ENCODE measurements at places on chromosomes 2 and 18. TPM values are rescaled to one million over a fixed set of nuclear protein-coding genes. Genes with fewer than 3 reads are reported as not detected.

The SESTD1 gene
- total RNA-seq, result 17.9 TPM

The USP34 gene
- total RNA-seq, result 90.0 TPM

The SRD5A2 gene
- total RNA-seq, result 0.17 TPM

The RAMP1 gene
- 4.4 TPM for total RNA-seq

The UGT1A5 gene
- not detected for total RNA-seq

- DNase-seq, result no peak
Observed at GRCh38 chr18:75880925-75881504, 453.5 kb upstream of the SMIM21 start.

DNA sequence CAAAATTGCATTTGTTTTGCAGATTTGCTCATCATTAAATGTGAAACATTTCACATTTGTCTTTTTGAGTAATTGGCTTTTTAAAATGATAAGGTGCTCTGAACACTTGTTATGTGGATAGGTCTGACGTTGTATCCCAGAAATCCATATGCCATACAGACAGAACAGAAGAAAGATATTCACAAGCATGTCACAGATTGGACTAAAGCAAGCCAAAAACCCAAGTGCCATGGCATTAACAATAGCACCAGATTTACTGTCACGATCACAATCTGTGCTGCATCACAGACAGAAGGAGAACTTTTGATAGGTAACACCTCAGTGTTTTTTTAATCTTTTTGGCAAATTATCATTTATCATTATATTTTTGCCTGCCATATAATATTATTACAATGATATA, 272.6 kb downstream of the ARHGAP15 start:
- no peak for DNase-seq

DNA sequence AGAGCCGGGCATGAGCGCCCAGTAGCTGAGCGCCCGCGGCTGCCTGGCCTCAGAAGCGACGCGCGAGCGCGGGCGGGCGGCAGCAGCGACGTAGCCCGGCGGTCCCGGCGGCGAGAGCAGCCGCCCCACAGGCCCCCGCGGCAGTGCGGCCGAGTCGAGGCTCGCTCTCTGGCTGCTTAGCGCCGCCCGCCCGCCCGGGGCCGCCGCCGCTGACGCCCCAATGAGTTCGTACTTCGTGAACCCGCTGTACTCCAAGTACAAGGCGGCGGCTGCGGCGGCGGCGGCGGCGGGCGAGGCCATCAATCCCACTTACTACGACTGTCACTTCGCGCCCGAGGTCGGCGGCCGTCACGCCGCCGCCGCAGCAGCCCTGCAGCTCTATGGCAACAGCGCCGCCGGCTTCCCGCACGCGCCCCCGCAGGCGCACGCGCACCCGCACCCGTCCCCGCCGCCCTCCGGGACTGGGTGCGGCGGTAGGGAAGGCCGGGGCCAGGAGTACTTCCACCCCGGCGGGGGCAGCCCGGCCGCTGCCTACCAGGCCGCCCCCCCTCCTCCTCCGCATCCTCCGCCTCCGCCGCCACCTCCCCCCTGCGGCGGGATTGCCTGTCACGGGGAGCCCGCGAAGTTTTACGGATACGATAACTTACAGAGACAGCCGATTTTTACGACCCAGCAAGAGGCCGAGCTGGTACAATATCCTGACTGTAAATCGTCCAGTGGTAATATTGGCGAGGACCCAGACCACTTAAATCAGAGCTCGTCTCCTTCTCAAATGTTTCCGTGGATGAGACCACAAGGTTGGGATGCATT, 847 bp downstream of the HOXD8 start:
- DNase-seq, result no peak

- peak; percentile 29 for DNase-seq
Observed at GRCh38 chr18:59823596-59824195, 76.1 kb upstream of the PMAIP1 start.

GRCh38 chr2:162609798-162610197, 228.8 kb downstream of the KCNH7 start:
- no peak for DNase-seq

- DNase-seq, result no peak
Observed at GRCh38 chr2:59182249-59182648, 941.1 kb upstream of the FANCL start.

DNA sequence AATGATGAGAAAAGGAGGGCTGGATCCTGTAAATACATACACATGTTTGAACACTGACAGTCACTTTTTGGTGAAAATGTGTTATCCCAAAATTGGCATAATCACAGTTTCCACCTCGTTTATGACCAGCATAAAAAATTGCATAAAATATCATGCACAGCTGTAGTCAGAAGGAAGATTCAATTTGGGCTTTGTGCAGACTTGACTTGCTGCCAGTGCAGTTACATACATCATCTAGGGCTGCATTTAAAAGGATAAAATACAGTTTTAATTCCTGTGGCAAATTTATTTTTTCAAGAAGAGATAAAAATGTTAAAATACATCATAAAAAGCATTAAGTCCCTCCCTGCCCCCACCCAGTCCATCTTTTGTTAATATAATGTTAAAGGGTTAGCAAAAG, 103.8 kb downstream of the VWC2L start:
- DNase-seq, result no peak

GRCh38 chr2:21754164-21754788, 630.5 kb downstream of the TDRD15 start:
- DNase-seq, result no peak

GRCh38 chr18:4264347-4264791, 190.7 kb downstream of the DLGAP1 start:
- DNase-seq, result no peak

- no peak for DNase-seq
Observed at GRCh38 chr2:9410108-9410507, 13.2 kb downstream of the ITGB1BP1 start.

DNA sequence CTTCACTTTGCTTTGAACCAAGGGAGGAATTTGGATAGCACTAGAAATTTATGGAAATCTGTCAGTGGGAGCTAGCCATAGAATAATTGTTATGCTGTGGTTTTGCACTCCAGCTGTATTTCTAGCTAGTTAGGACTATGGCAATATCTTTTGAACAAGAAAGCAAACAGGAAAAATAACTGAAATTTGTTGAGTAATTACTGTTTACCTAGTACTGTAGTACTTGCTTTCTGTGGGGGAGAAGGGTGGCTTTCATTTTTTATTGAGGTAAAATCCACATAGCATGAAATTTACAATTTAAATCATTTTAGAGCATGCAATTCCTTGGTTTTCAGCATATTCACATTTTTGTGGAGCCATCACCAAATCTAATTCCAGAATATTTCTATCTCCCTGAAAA, 28.4 kb downstream of the MBD5 start:
- DNase-seq, result no peak

DNA sequence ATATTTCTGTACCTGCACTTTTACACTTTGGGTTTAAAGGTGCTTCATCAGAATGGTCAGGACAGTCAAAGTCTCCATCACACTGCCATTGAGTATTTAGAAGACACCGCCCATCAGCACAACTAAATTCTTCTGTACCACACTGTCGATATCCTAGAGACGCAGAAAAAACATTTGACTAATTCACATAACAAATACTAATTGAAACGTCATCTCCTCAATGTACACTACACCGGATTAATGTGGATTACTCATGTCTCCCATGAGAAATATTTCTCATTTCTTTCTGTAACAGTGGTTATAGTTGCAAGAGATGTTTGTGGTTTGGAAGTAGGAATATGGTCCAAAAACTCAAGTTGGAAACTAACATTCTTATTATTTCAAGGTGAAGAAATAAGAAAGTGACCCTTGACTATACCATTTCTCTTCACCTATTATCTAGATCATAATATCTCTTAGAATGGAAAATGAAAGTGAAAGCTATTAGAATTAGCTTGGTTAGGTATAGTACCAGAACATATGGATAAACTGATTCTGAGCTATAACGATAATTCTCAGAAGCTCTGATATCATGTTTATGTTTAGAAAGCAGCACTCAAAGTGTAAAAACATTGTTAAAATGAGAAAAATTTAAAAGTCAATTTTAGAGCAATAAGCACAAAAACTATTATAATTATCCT, 1627.7 kb downstream of the LRP1B start:
- DNase-seq, result no peak

DNA sequence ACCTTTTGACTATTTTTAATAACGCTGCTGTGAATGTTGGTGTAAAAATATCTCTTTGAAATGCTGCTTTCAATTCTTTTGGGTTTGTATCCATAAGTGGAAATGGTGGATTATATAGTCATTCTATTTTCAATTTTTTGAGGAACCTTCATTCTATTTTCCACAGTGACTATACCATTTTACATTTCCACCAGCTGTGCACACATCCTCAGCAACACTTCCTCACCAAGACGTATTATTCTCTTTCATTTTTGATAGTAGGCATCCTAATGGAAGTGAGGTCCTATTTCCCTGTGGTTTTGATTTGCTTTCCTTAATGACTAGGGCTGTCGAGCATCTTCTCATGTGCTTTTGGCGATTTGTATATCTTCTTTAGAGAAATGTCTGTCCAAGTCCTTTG, 14.8 kb downstream of the CASP10 start:
- no peak for DNase-seq

GRCh38 chr2:25204190-25204838, 35.9 kb upstream of the POMC start:
- no peak for DNase-seq

GRCh38 chr2:195620501-195620900, 36.5 kb upstream of the SLC39A10 start:
- DNase-seq, result no peak
